ENCODE measurements at places on chromosomes 6 and 20.

DNA sequence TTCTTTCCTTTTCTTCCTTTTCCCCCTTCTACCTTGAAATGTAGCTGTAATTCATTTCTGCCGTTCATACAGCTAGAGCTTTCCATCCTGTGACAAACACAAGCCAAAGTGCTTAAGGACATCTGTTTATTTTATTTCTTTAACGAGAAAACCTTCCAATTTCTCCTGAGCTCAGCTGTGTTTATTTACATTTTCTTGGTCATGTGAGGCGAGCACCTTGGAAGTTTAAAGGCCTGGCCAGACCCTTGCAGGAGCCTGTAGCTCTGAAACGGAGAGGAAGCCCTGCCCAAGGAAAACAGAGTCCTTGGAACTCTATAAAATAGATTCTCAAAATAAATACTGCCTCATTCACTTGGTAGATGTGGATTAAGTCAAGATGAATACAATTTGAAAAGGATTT is 223.1 kb downstream of the EYA2 start:
- DNase-seq = no peak

- DNase-seq = no peak
Measured at GRCh38 chr6:134908906-134909516, 40.9 kb downstream of the ALDH8A1 start.

DNA sequence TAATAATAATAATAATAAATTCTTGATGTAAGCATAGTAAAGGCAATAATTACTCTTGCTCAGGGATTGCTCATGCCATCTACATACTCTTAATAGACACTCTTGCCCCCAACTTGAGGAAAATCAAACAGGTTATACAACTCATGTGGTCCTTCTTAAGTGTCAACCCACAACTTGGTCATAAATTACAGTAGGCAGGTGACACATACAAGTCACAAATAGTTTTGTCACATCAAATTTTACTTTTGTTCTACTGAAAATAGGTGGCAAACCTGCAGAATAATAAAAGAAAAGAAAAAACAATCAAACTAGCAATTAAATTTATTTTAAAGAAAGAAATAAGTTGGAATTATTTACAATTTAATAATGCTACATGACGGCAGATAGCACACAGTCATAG is 1.6 kb downstream of the ME1 start:
- no peak for DNase-seq

DNA sequence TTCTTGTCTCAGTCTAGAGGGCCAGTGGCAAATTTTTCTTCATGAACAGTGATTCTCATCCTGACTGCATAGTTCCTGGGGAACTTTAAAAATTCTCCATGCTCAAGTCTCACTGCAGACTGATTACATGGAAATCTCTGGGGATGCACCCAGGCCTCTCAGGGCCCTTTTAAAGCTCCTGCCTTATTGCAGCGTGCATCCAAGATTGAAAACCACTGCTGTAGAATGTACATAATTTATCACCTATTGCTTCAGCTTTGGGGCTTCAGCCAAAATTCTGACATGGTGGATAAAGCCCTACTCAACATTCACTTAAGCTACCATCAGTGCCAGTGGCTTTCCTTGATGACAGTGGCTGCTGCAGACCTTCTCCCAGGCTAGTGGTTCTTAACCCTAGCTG is 143.8 kb downstream of the BTBD3 start:
- DNase-seq = no peak

GRCh38 chr6:42302411-42302810 is 84.8 kb upstream of the MRPS10 start:
- no peak for DNase-seq

DNA sequence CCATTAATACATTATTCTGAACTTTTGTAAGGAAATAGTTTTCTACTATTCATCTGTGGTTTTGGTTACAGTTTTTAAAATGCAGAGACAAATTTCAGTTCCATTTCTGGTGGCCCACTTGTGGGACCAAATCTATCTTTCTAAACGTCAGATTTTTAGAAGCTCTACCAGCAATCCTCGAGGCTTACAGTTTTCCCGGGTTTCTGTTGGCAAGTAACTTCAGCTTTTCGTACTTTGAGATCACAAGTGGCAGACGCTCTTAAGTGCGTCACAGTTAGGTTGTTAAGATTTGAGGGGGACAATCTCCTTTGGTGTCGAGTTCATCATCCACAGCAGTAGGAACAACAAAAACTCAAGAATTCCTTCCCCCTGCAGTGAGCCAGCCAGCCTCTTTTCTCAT is 60.0 kb downstream of the JARID2 start:
- DNase-seq = no peak

- no peak for DNase-seq
Measured at GRCh38 chr6:124541573-124541972, 420.7 kb upstream of the RNF217 start.

DNA sequence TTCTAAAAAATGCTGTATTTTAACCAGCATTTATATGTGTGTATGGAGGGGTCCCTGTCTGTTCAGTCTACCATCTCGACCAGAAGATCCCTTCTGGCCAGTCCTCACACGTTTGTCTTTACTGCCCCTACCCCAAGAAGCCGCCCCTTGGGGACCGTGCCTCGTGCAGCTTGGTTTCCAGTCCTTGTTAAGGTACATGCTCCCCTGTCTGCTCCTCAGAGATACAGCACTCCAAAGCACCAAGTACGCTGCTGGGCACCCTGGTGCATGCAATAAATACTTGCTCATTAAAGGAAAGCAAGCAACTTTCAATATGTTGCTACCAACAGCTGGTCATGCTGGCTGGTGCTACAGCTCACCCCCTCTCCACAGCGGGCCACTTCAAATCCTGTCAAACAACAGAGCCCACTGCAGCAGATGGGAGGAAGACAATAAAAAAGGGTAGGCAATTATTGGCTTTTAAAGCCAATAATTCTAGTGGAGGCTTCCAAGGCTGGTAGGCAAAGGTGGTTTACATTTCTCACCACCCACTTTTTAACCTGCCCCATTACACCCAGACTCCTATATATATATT is 61.6 kb downstream of the PSMG4 start:
- DNase-seq = no peak

- DNase-seq = no peak
Measured at GRCh38 chr6:12221856-12222255, 68.3 kb upstream of the EDN1 start.

- no peak for DNase-seq
Measured at GRCh38 chr6:113630738-113631535, 226.2 kb upstream of the MARCKS start.

- DNase-seq = no peak
Measured at GRCh38 chr6:111683749-111684267, 78.1 kb upstream of the TRAF3IP2 start.

GRCh38 chr6:32123681-32124080 is 4.4 kb downstream of the ATF6B start:
- DNase-seq = no peak

- no peak for DNase-seq
Measured at GRCh38 chr6:20124545-20124944, 87.7 kb downstream of the MBOAT1 start.

GRCh38 chr20:20448881-20449280 is 81.0 kb downstream of the INSM1 start:
- no peak for DNase-seq
